8988T (cell line): ENCODE measurements at places on chromosomes 11 and 22.

DNA sequence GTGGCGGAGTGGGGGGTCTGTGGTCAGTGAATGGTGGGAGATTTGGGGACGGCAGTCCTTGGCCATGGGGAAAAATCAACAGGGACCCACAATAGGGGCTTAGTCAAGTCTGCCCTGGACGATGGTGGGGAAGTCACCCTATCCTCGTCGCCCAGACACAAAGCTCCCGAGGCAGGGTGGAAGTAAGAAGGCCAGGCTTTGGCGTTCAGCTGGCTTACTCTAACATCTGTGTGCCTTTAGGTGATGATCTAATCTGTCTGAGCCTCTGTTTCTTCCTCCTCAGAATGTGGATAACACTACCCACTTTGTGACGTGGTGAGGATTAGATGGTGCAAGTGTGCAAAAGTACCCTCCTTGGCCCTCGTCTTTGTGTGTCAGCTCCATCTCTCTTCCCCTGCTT lies 192.2 kb downstream of the ST3GAL4 start:
- no peak for DNase-seq

DNA sequence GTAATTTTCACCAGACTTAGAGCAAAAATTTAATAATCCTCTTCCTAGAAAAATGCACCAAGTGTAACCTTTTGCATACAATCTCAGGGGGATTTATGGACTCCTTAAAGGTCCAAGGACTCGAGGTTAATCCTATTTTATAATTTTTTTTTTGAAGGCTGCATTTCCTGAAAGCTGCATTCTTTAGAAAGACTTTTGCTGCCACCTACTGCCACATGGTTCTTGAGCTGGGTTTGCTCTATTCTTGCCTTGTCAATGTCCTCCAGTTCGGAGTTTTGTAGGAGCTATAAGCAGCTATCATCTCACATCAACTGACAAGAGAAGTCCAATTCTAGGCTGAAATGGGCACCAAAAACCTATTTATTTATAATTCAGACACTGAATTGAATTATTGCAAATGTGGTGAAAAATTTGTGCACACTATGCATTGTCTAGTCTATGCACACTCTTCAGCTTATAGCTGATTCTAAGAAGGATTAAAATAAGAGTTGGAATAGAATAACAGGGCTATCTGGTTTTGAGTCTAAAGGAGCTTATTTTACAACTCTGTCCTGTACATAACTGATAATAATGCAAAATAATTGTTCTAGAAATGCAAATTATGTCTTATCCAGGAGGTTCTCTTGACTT lies 31.3 kb downstream of the TRAF6 start:
- DNase-seq: no peak

- no peak for DNase-seq
Measured at GRCh38 chr11:13929395-13929891, 33.1 kb upstream of the SPON1 start.

- no peak for DNase-seq
Measured at GRCh38 chr11:8297781-8298440, 34.2 kb upstream of the LMO1 start.

DNA sequence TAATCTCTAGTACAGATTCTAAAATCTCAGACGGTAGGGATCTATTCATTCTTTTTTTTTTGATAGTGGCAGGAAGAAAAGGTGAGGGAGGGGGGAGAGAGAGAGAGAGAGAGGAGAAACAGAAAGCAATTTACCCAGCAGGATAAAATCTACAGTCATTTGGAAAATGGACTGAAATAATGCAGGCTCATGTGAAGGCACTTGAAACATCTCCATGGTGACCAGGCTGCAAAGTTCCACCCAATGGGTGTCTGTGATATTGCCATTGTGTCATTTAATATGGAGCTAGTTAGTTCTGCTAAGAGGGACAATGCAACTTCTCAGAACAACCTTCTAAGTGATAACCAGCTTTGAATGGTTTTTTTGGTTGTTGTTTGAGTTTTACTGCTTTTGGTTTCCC lies 165.2 kb upstream of the RAG2 start:
- no peak for DNase-seq

GRCh38 chr11:43998308-43998707 lies 49.5 kb upstream of the ACCSL start:
- no peak for DNase-seq

DNA sequence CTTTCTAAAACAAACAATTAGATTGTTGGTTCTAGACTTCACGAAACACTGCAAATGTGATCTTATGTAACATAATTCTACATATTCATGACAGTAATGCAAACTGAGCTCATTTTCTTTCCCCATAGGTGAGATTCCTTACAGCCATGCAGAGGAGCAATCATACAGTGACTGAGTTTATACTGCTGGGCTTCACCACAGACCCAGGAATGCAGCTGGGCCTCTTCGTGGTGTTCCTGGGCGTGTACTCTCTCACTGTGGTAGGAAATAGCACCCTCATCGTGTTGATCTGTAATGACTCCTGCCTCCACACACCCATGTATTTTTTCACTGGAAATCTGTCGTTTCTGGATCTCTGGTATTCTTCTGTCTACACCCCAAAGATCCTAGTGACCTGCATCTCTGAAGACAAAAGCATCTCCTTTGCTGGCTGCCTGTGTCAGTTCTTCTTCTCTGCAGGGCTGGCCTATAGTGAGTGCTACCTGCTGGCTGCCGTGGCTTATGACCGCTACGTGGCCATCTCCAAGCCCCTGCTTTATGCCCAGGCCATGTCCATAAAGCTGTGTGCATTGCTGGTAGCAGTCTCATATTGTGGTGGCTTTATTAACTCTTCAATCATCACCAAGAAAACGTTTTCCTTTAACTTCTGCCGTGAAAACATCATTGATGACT lies 1.5 kb downstream of the OR9G1 start:
- no peak for DNase-seq

DNA sequence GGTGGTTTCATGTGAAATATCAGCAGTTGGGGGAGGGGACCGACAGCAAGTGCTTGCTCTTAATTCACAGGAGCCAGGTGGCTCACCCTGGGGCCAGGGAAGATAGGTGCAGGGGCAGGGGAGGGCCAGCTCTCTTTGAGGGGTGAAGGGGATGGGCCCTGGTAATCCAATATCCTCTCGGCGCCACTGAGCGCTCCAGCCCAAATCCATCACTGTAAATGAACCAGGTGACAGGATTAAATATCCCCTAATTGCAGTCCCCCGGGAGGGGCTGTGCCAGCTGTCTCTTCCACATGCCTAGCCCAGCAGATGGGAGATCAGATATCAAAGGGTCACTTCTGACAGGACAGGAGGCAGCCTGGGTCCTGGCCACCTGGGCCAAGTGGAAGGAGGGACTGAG lies 531.8 kb upstream of the CADM1 start:
- no peak for DNase-seq

DNA sequence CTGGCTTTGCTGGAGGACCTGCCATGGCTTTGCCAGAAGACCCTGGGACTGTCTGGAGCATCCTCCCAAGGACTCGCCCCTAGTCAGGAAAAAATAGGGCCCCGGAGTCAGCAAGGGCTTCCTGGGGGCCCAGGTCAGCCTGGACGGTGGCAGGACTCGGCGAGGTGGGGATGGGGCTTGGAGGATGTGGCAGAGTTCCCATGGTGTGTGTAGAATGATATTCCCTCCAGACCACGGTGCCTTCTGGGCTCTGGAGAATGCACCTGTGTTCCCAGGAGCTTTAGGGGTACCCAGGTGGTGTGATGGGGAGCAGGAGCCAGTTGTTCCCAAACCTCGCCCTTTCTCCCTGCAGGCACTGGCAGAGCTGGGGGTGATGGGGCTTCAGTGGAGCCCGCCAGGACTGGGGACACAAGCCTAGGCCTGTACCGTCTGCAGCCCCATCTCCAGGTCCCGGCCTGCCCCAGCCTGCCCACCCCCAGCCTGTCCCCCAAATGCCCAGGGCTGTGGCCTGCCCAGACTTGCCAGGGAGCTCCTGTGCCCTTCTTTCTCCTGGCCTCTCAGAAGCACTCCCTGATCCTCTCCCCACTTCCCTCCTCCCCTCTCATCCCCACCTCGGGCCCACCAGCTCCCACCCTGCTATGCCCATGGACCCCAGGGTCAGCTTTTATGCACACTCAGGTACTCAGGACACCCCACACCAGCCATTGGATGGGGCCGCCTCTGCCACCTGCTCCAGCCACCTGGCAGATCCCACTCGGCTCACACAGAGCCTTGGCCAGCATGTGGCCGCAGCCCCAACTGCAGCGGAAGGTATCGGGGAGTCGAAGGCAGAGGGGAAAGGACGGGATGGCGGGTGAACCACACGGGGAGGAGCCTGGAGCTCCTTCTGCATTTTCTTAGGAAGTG lies 82.1 kb downstream of the CDKN1C start:
- no peak for DNase-seq

GRCh38 chr11:61541598-61541997 lies 33.0 kb downstream of the LRRC10B start:
- no peak for DNase-seq

- no peak for DNase-seq
Measured at GRCh38 chr11:66176650-66177049, 91.8 kb upstream of the RAB1B start.

GRCh38 chr11:119493712-119494111 lies 70.7 kb upstream of the THY1 start:
- DNase-seq: no peak

- no peak for DNase-seq
Measured at GRCh38 chr11:27247660-27248059, 115.4 kb downstream of the CCDC34 start.

- DNase-seq: no peak
Measured at GRCh38 chr11:90476442-90477007, 253.7 kb upstream of the CHORDC1 start.

GRCh38 chr11:110778343-110778742 lies 66.1 kb upstream of the ARHGAP20 start:
- DNase-seq: no peak

DNA sequence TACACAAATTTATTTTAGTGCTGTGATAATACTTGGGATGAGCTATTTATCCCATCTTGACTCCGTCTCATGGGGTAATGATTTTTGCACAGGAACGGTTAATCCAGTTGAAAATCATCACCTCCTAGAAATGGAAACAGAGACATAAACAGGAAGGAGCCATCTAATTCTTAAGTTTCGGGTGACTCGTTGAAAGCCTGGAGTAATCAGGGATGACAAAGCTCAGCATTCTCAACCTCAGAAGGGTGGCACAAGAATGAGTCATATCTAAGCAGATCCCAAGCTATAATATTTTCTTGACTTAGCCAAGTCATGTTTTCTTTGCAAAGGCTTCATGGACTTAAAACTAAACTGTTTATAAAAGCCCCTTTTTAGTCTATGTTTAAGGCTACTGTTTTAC lies 280.8 kb upstream of the CCDC90B start:
- no peak for DNase-seq

- DNase-seq: no peak
Measured at GRCh38 chr11:123152951-123153350, 42.1 kb downstream of the CLMP start.

- DNase-seq: no peak
Measured at GRCh38 chr22:20637750-20638506, 130.5 kb downstream of the MED15 start.

DNA sequence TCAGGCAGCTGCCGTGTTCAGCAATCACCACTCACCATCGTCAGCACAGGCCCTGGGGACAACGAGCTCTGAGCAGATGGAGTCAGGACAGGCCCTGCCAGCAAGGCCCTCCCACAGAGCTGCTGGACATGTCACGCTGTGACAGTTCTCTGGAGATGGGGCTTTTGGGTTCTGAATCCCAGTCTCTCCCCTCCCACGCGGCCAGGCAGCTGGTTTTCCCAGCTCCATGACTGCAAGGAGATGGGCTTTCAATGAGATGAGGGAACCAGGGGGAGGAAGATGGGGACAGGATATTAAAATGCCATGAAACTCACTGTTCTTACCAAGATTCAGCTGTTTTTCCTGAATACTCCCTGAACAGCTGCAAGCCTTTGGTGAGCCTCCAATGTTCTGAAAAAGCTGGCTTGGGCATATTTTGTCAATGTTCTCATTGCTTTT lies 305.9 kb downstream of the BRD1 start:
- DNase-seq: no peak

DNA sequence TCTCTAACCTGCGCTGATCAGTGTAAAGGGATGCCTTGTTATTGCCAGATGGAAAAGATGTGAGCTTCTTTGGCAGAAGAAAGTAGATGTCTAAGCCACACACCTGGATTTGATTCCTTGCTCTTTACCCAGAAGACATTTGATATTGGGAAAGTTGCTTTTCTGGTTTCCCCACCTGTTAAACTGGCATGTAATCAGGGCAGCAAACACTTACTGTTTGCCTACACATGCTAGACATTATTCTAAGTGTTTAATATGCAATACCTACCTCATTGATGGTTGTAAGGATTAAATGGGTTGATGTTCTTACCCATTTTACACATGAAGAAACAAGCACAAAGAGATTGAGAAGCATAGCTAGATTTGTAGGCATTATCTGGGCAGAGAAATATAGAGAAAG lies 16.6 kb downstream of the ASRGL1 start:
- DNase-seq: no peak

DNA sequence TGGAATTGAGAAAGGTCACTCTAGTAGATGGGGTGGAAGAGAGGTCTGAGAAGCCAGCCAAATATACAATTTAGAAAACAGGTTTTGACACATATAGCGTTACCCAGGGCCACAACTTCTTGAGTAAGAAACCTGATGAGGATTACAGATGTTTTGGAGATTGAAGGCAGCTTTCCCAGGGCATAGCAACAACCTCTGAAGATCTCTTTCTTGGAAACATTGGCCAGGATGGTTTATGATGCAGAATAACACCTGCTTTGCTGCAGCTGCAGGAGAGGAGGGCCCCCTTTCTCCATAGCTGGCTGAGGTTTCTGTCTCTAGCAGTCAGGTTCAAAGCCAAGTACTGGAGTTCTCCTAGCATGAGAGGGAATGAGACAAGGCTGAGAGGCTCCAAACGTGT lies 75.1 kb upstream of the NUP50 start:
- DNase-seq: no peak

GRCh38 chr11:105282658-105283057 lies 143.1 kb upstream of the CARD18 start:
- no peak for DNase-seq

DNA sequence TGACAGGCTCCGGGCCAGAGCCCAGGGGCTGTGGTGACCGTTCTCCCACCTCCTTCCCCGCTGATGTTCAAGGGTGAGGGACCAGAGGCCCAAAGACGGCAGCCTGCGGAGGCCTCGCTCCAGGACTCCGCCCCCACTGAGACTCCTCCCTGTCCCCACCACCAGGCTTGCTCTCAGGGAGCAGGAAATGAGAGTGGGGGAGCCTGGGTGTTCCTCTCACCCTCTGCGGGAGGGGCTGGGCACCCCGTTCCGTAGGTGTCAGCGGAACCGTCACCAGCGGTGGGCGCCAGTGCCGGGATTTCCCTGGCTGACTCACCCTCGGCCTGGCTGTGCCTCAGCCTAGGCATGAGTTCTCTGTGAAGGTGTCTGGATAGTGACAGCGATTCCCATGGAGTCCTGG lies 15.7 kb downstream of the DAGLA start:
- peak; percentile 87 for DNase-seq

GRCh38 chr11:83007909-83008580 lies 63.7 kb downstream of the RAB30 start:
- DNase-seq: no peak

- no peak for DNase-seq
Measured at GRCh38 chr11:125100136-125100535, 11.3 kb downstream of the TMEM218 start.
